Stimulated activated CD4-positive, alpha-beta T cell treated with anti-CD3 and anti-CD28 coated beads, Interleukin-1b, Interleukin-23, amount 100 ng/mL, for 1 hour (primary cell): ENCODE measurements at places on chromosomes 1 and 21.

GRCh38 chr1:101178341-101178687, 58.5 kb upstream of the S1PR1 start:
- no peak for DNase-seq

DNA sequence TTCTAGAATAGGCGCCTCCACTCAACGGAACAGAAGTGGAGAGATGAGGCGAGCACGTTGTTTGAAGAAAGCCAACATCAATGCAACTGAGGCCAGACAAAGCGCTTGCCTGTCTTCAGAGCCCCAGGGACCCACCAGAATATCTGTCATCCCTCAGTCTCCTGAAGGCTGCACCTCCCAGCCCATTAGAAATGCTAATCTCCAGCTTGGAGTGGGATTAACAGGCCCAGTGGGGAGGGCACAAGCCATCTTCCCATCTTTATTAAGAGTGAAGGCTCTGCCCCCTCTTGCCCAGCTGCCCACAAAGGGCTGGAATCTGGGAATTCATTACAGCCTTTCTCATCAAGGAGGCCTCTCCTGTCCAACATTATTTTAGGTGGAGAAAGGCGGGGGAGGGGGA, 16.8 kb upstream of the CNTN2 start:
- DNase-seq = no peak

GRCh38 chr1:8987881-8988617, 38.2 kb downstream of the SLC2A7 start:
- peak; percentile 22 for DNase-seq

DNA sequence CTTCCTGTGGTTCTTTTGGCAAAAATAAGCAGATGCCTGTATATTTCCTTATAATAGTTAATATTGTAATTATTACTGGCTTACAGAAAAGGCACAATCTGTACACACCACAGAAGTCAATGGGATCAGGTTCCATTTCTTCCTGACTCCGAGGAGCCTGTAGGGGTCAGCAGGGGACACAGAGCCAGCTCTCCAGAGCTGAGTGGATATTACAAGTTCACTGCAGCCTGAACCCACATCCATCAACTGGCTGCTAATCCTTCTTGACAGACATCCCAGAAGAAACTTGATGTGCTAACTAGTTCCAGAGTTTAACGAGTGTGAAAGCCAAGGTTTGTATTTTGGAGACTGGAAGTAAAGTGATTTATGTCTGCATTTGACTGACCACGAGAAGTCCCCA, 203.8 kb downstream of the LMX1A start:
- DNase-seq = no peak

- no peak for DNase-seq
Observed at GRCh38 chr1:25875154-25875855, at the start of gene PAQR7. Gene PAQR7 (minus strand): TSS chr1:25875708. CDS start chr1:25863839, 11,869 bp downstream.

DNA sequence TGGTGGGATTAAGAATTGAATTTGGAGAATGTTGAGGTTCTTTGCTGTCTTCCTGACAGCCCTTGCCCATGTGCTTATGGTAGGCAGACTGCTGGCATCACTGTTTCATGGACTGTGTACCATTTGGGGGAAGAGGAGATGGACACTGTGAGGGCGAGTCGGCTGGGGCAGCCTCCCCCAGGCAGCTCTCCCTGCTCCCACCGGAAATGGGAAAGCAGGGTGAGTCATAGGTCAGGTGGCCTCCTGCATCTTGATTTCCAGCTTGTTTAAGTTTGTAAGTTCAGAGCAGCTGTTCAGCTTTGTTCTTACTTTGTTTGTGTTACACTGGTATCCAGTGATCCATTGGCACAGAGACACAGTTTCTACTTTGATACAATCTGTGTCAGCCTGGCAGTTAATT, 87.2 kb upstream of the CNIH3 start:
- no peak for DNase-seq

GRCh38 chr1:241356187-241356518, 852 bp downstream of the RGS7 start:
- no peak for DNase-seq

- DNase-seq = no peak
Observed at GRCh38 chr21:34648739-34649297, 20.0 kb upstream of the CLIC6 start.

GRCh38 chr1:118627435-118627834, 360.7 kb downstream of the TBX15 start:
- DNase-seq = no peak

DNA sequence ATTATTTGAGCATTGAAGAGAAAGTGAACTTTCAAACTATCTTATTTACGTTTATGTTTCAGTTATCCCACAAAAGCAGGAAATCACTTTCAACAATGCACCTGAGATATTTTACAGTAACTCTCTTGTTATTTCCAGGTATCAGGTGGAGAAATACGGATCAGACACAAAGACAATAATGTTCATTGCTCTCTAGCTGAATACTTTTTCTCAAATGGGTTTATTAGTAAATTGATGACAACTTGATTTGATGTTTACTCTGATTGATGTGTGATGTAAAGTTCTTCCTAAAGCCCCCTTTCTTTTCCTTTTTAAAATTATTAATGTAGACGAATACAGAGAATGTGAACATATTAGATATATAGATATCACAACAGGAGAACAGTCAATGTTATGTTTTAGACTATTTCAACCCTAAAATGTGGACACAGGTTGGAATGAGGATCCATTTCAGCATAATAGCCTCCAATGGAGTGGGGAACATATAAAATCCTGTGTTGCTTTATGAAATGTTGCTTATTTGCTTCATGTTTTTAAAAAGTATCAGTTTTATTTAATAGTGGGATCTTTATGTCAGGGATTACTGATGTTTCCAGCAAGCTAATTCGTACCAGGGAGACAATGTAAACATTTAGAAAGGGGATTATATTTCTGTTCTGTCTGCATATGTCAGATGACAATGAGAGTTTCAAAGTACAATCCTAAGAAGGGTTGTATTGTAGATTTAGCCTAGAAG, 1522.3 kb upstream of the TPTE start:
- DNase-seq = no peak

GRCh38 chr1:23577056-23578004, 18.0 kb upstream of the ID3 start:
- no peak for DNase-seq

- DNase-seq = no peak
Observed at GRCh38 chr1:234841710-234842231, 231.8 kb upstream of the IRF2BP2 start.

DNA sequence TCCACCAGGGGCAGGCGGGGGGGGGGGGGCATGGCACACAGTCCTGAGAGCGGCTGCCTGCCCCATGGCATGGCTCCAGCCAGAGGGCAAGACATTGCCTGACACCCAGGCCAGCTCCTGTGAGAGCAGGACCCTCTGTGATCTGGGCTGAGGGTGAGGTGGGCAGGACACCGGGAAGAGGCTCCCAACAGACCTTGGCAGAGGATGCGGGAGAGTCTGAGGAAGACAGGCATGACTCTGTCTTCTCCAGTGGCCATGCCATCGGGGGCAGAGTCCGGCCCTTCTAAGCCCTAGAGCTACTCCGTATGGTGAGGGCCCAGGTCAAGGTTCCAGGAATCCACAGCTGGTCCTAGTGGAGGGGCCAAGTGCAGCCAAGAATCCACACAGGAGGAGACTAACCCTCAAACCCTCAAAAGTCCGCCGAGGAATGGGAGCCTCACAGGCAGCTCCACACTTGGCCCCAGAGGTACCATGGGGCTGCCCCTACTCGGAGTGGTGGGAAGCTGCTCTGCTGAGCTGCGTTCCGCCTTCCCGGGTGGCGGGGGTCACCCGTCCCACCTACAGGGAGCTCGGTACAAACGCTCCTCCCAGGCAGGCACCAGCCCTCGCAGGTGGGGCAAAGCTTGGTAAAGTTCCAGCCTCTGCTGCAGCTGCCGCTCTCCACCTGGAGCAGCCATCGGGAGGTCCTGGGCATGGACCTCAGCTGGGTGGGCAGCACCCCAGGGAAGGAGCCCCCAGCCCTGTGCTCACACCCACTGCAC, 6.5 kb downstream of the ACTRT2 start:
- no peak for DNase-seq

DNA sequence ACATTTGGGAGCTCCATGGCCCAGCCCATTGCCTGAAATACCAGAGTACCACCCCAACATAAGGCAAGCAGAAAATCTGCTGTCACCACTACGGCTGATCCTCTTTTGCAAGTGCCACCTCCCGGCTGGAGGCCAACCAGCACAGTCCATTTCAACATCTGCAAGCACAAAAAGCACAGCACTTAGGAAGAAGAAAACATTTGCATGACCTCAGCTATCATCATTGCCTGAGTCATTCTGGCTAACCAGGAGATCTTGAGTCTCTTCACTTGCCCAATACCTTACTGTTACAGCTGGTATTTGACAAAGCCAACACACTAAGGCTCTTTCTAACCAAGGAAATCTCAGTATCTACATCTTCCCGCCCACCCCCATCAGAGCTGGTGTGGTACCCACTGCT, 55.9 kb downstream of the NEK7 start:
- no peak for DNase-seq

- no peak for DNase-seq
Observed at GRCh38 chr1:231508497-231508896, 20.0 kb upstream of the TSNAX start.

GRCh38 chr1:85279458-85280080, 3.1 kb upstream of the BCL10 start:
- no peak for DNase-seq

DNA sequence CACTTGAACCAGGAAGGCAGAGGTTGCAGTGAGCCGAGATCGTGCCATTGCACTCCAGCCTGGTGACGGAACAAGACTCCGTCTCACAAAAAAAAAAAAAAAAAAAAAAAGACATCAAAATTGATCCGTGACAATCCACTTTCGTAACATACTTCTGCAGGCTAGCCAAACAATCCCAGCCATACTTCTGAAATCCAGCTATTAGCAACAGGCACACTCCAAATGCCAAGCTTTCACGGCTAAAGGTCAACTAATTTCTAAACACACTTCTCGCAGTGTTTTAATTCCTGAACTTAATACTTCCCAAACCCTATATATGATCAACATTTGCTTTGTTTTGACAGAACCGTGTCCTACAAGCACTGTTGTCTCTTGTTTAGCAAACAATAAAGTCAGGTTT, 411.3 kb upstream of the RUNX1 start:
- DNase-seq = no peak

GRCh38 chr1:37633938-37634243, 801 bp downstream of the RSPO1 start:
- no peak for DNase-seq

GRCh38 chr1:196423612-196424011, 184.6 kb downstream of the KCNT2 start:
- DNase-seq = no peak

DNA sequence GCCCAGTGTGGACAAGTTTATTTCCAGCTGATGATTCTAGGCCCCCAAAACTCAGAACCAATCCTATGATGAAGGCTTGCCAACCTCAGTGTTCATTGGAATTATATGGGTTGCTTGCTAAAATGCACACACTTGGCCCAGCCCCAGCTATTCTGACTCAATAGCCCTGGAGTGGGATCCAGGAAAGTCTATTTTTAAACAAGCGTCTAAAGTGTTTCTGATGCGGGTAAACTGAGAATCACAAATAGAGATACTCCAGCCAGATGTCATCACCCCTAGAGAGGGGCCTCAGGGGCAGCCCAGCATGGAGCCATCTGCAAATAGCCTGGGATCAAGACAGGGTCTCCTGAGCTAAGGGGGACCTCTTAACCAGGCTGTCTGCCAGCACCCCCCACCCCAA, 46.0 kb downstream of the PKP1 start:
- DNase-seq = no peak

DNA sequence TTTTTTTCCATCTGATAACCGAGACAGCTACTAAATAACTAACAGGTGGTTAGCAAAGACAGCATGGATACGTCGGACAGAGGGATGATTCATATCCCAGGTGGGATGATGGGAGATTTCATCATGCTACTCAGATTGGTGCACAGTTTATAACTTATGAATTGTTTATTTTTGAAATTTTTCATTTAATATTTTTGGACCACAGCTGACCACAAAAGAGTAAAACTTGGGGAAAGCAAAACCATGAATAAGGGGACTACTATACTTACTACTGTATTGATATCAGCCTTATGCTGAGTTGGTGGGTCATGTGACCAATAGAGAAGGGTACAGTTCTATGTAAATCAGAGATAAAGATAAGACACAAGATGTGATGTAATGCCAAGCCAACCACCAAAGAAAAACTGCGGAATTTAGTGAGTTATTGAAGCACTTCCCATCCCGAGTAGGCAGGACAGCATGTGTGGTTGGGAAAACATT, 248.1 kb upstream of the C1orf105 start:
- DNase-seq = no peak

DNA sequence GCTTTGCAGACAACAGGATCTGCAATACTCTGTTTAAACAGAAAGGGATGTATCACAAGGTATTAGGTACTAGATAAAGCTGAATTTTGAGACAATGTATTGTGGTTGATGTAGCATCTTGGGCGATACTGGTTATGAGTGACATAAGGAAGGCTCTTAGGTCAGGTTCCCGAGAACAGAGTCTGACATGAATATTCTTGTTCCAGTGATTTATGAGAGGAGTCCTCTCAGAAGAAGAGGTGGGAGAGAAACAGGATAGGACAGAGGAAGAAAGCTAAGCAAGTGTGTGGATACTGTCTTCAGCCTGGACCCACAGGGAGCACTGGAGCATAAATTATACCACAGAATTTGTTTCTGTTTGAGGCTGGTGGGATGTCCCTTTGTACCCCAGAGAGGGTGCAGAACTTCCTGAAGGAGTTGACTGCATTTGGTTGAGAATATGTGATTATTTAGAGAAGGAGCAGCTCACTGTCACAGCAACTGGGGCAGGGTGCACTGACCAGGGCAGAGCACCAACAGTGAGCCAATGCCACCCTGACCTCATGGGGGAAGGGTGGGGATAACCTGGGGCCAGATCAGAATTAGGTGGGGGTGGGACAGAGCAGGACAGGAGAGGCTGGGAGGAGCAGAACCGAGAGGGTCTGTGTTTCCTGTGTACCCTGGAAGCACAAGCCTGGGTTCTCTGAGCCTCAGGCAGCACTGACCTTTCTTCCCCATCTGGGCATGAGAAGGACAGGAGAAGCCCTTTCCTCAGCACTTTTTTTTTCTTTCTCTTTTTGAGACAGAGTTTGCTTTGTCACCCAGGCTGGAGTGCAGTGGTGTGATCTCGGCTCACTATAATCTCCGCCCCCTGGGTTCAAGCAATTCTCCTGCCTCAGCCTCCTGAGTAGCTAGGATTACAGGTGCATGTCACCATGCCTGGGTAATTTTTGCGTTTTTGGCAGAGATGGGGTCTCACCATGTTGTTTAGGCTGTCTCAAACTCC, 36.3 kb upstream of the SLC6A9 start:
- DNase-seq = no peak

GRCh38 chr1:212637902-212638301, 29.3 kb downstream of the ATF3 start:
- DNase-seq = no peak

DNA sequence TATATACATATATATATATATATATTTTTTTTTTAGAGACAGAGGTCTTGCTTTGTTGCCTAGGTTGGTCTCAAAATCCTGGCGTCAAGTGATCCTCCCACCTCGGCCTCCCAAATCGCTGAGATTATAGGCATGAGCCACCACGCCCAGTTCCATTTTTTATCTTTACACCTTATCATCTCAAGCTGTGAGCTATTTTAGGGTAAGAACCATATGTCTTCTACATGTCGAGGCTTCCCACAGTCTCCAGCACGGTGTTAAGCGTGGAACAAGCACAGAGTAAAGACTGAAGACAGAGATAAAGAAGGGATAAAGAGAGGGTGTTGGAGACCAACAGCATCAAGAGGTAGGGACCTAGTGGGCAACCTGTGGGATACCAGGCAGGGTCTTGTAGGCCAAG, 14.2 kb downstream of the ARHGEF2 start:
- no peak for DNase-seq

- DNase-seq = no peak
Observed at GRCh38 chr1:16458831-16459230, 18.3 kb downstream of the NECAP2 start.

GRCh38 chr1:27011058-27011764, 1.4 kb downstream of the TENT5B start:
- no peak for DNase-seq
